ENCODE measurements at places on chromosomes 2 and 18.

DNA sequence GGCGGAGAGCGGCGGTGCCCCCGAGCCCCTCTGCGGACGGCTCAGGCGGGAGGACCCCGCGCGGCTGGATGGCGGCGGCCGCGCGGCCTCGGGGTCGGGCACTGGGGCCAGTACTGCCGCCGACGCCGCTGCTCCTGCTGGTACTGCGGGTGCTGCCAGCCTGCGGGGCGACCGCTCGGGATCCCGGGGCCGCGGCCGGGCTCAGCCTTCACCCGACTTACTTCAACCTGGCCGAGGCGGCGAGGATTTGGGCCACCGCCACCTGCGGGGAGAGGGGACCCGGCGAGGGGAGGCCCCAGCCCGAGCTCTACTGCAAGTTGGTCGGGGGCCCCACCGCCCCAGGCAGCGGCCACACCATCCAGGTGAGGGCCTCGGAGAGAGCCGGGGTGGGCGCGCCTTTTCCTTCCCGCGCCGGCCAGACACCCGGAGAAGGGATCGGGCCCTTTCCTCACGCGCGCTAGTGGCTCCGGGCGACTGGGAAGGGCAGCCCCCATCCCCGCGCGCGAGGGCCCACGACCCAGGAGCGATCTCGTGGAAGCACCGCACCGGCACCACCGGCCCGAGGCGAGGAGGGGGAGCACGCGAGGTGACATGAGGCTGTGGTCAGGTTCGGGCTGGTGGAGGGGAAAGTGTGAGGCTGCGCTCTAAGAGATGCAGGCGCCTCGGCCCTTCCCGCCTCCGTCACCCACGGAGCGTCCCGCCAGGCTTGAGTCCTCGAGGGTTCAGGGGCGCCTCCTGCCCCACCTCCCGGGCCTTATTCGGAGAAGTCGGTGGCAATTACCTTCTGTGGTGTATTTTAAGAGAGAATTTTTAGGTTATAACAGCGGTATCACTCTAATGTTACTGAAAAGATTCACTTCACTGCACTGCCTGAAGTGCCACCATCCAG is 607 bp downstream of the LAMA3 start:
- no peak for DNase-seq

- DNase-seq = no peak
These were observed 87.3 kb downstream of the MARCO start for GRCh38 chr2:119029297-119029696.

DNA sequence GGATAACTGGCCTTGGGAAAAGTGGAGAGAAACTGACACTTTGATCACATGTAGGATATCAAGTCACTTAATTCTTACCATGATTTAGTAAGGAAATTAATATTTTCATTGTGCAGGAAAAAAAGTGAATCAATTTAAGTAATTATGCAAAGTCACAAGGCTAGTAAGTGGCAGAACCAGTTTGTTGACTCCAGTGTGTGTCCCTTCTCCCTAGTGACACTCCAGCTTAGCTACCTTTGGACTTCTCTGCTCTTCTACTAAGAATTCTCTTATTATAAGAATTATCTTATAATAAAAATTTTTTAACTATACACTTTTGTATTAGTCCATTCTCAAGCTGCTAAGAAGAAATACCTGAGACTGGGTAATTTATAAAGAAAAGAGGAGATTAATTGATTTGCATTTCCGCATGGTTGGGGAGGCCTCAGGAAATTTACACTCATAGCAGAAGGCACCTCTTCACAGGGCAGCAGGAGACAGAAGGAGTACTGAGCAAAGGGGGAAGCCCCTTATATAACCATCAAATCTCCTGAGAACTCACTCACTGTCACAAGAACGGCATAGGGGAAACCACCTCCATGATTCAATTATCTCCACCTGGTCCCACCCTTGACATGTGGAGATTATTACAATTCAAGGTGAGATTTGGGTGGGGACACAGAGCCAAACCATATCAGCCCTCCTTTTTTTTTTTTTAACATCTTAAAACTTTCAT is 13.6 kb downstream of the COL4A4 start:
- DNase-seq = no peak

- no peak for DNase-seq
These were observed 2019.4 kb upstream of the PIK3C3 start for GRCh38 chr18:39935598-39935997.

GRCh38 chr2:19355416-19355821 is 3.0 kb downstream of the OSR1 start:
- no peak for DNase-seq

- DNase-seq = no peak
These were observed 132.0 kb downstream of the VWC2L start for GRCh38 chr2:214542866-214543265.

DNA sequence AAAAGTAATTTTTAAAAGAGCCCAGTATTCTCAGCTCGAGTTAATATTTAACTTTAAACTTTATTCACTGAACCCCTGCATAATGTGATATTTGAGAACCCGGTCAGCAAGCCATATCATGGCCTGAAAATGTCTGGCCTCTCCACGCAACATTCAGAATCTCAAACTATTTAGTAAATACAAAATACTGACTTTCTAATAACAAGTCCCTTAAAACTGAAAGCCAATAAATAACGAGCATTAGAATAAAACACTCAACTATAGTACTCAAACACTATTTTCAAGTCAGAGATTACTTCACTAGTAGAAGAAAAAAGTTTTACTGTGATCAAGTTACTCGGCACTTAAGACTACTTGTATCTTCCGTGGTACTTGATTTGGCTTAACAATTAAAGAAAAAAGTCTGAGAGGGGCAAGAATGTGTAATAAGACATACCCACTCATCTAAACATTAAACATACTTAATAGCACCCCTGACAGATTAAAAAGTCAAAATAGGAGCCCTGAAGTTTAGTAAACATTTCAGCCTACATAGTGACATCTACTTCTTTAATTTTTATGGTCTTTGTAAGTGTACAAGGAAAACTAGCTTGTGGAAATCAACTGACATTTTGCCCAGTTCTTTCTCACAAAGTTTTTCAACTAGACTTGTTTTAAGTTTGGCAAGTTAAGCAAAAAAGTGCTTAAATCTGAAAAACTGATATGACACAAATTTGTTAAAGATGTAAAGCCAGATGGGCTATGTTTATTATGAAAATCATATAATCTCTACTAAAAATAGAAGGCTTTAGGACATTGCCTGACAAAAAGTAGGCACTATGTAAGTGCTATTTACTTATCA is 38.2 kb downstream of the RTN4 start:
- DNase-seq = no peak

DNA sequence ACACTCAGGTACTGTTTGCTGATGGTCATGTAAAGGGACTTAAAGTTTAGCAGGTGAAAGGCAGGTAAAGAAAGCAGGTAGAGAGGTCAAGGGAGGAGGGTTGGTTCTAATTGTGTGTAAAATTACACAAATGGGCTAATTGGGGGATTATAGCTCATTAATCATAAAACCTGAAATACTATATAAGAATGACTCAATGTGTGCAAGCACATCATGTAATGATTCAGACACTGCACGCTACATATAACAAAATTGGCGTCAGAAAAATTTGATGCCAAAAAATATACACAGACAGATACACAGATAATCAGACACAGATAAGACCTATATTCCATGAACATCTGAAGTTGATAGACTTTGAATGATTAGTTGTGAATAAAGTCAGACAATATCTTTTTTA is 120.7 kb upstream of the LMAN1 start:
- no peak for DNase-seq

DNA sequence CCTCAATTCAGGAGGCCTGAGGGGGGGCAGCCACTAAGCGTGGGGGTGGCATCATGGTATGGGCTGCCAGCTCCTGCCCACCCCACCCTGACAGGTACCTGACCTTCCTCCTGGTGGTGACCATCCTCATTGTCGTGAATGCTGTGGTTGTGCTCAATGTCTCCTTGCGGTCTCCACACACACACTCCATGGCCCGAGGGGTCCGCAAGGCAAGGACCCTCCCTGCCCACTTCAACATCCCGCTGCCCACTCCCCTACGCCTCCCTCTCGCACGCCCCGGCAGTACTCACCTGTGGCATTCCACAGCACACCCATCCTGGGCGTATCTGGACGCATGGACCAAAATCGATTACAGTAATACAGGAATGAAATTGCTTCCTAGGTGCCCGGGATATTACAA is 4.0 kb downstream of the CHRNG start:
- no peak for DNase-seq

- no peak for DNase-seq
These were observed 173.1 kb downstream of the PTH2R start for GRCh38 chr2:208579678-208580077.

DNA sequence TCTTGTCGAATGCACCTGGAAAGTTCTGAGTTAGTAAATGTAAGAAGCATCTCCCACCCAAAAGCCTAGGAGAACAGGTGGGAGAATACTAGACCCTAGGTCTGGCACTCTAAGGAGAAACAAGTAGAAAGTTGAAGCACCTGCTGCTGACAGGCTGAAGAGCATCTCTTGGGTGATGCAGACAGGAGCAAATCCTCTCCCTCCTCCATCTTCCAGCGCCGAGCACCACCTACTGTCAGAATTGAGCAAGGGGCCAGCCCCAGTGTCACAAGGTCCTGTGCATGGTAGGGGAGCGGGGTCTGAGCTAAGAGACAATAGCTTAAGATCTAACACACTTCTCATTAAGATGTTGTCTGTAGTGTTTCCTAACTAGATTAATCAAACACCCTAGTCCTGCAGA is 52.9 kb downstream of the HK2 start:
- DNase-seq = no peak

- DNase-seq = no peak
These were observed 46.0 kb upstream of the MBP start for GRCh38 chr18:77178559-77178958.

DNA sequence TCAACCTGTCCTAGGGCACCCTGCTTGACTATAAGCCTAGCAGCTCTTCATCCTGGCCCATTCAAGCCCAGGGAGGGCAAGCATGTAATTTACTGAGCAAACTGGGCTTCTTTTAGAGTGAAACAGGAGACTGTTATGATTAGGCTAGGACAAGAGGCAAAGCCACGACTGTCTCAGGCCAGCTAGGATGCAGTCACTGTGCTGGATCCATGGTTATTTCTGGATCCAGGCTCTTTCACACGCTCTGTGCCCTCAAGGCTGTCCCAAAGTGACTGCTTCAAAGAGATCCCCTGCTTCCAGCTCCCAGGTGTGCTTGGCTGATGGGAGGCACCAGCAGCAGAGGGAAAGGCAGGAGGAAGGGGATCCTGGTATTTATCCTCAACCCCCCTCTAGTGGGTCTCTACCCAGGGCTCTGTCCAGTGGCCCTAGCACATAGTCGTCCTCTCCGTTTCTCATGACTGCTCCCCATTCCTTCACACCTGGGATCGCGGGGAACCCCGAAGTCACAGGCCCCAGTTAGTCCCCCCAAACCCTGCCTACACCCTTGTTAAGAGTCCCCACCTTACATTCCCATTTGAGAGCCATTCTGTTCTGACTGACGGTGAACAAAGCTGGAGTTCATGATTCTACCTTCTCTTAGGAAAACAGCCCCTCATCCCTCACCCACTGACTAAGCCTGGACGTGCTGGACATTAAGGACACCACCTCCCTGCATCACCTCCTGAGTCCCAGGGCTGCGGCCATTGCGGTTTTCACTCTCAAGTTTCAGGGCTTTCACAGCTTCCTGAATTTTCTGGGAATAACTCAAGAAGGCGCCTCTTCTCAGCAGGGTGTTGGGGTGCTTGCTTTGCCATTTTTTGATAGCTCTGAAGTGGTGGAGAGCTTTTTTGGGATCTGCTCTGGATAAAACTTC is 63.2 kb downstream of the POLR1A start:
- no peak for DNase-seq

DNA sequence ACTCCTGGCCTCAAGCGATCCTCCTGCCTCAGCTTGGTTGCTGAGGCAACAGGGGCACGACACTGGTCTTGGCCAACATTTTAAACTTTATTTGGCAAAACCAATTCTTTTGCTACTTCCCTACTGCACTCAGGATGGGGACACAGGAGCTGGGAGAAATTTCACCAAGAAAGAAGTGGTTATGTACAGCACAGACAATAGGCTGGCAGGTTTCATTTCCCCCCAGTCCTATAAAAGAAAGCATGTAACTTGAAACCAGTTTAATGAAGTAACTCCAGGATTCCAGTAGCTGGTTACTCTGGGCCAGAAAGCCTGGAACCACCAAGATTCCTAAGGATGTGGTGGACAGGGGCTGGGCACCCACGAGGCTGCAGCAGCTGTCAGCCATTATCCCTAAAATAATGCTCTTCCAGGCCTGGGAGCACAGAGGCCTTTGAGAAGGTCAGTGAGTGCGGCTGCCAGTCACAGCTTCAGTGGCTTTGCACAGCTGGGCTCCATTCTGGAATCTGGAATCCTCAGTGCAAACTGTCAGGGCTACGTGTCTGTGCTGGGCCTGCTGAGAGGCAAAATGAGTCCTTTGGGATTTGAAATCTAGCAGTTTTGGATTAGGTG is 142.3 kb upstream of the ITGA6 start:
- no peak for DNase-seq

All from GM19239 (cell line).